NCI-H748 treated with DMSO at 0.1 percent for 48 hours (cell line): ENCODE measurements at places on chromosomes 6 and 20.
A peak's percentile ranks its signal among the peaks of the same experiment; 100 is the strongest.

DNA sequence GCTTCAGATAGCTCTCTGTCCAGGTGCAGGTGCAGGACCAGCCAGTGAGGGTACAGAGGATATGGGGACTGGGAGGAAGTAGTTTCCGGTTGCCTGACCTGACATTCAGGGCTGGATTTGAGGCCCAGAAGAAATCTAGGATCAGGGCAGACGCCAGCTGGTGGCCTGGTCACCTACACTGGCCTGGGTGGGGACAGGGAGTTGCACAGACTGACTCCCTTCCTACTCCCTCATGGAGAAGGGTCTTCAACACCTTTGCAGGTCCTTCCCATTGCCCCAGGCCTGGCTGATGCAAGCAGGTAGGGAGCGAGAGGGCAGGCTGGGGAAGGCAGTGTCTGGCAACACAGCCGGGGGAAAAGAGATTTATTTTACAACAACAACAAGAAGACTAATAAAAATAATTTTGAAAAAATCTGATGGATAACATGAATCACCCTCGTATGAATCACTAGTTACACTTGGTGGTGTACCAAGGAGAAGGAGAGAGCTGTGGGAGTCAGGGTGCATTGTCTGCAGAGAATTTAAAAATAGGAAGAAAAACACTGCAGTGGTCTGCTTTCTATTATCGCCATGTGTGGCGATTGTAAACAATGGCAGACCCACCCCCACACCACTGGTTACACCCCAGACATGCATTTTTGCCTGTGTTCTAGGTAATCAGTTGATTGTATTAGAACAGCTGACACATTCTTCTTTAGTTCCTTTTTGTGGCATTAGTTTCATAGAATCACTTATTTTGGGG, 62.3 kb upstream of the SNX9 start:
- DNase-seq = no peak

DNA sequence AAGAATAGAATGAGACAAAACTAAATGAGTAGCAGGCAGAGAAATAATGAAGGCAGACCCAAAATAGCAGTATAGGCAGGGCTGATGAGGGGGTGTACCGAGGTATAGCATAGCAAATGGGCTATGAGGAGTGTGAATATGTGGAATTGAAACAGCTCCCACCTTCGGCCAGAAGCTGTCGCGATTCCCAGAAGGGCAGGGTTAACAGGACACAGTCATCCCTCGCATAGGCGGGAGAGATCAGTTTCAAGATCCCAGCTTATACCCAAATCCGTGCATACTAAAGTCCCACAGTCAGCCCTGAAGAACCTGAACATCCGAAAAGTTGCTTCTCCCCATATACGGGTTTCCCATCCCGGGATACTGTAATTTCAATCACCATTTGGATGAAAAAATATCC, 82.7 kb downstream of the PTPRK start:
- no peak for DNase-seq

- no peak for DNase-seq
These were observed 33.9 kb downstream of the KIZ start for GRCh38 chr20:21159658-21160380.

DNA sequence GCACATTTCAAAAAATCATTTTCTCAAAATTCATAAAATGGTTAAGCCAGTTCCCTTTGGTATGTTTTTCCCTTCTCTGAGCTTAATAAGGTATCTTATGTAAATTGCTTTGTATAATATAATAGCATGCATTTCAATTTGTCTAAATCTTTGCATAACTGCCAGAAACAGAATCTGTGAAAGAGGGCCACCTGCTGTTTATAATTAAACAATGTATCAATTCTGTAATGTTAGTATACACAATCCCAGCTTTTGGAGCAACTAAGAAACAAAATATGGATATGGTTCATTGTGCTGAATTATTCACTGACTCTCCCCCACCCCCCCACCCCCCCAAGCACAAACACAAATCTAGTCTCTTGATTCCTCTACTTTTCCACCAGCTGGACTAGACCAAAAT, 54.8 kb downstream of the GPX5 start:
- DNase-seq = no peak

DNA sequence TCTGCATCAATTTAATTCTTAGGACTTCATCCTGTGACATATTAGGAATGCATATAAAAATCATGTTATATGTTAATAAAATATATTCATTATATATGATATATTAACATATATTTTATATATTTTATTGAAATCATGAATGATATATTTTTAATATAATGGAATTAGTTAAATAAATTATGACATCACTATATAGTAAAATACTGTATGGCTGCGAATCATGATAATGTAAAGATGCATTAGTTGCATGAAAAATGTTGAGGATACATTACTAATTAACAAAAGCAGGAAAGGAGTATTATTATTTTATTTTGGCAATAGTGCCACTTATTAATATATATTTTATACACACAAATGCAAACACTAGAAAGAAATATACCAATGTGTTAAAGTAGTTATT, 8.4 kb upstream of the RNF217 start:
- no peak for DNase-seq

DNA sequence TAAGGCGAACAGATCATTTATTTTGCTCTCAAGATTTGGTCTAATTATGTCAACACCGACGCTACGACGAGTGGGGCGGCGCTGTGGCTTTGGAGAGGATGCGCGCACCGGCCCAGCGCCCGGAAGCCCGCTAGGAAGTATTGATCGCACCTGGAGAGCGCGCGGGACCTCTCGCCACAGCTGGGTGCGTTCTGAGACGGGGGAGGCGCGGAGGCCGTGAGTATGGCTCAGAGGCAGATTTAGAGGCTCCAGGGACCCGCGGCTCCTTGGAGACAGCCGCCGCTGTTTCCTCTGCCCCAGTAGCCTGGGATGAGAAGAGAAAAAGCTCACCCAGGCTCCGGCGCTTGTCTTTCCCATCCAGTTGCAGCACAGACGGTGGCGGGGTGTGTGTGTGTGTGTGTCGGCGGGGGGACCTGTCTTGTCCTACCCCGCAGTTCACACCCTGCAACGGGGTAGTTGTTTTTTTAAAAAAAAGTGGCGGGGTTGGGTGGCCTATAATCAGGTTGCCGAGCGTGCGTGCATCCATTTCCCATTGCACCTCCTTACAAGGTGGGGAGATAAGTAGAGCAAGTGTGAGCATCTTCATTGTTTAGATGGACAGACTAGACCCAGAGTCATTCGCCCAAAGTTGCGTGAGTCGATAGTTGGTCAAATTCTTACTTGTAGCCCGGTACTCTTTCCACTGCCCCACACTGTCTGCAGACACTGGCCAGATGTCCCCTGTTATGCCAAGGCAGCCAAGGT, 11.2 kb downstream of the TFAP2D start:
- DNase-seq = peak; percentile 46

DNA sequence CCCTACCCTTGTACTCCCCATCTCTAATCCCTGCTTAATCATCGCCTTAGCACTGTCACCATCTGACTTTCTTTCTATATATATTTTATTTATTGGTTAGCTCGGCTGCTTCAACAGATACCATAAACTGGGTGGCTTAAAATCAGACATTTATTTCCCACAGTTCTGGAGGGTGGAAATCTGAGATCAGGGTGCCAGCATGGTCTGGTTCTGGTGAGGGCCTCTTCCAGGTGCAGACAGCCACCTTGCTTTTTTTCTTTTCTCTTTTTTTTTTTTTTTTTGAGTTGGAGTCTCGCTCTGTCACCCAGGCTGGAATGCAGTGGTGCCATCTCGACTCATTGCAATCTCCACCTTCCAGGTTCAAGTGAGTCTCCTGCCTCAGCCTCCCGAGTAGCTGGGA, 127.5 kb upstream of the ESR1 start:
- DNase-seq = no peak

- no peak for DNase-seq
These were observed 3.9 kb downstream of the APOBEC2 start for GRCh38 chr6:41056768-41057490.

DNA sequence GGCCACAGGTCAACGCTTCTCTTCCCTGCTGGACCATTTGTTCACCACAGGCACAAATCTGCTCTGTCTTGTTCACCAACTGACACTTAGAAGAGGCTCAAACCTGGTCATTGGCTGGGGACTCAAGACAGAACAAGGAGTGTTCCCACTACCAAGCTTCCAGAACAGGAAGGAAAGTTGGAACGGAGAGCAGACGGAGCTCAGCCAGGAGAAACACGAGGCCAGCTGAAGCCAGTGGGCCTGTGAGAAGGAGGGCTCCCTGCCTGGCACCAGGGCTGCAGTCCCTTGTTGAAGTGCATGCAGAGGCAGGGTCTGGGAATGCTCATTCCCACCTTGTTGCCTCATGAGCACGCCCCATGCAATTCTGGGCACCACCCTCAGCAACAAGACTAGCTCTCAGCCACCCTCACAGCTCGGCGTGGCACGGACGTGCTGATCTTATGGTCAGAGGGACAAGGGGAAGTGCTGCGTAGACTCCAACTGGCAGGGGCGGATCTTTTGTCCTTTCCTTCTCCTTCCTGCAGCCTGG, 236.6 kb upstream of the QKI start:
- DNase-seq = no peak

- DNase-seq = no peak
These were observed 2.4 kb downstream of the SNAP25 start for GRCh38 chr20:10221021-10221420.

GRCh38 chr6:123821112-123821511, 17.4 kb downstream of the NKAIN2 start:
- peak; percentile 50 for DNase-seq

GRCh38 chr6:112335736-112336135, 11.4 kb upstream of the RFPL4B start:
- no peak for DNase-seq

DNA sequence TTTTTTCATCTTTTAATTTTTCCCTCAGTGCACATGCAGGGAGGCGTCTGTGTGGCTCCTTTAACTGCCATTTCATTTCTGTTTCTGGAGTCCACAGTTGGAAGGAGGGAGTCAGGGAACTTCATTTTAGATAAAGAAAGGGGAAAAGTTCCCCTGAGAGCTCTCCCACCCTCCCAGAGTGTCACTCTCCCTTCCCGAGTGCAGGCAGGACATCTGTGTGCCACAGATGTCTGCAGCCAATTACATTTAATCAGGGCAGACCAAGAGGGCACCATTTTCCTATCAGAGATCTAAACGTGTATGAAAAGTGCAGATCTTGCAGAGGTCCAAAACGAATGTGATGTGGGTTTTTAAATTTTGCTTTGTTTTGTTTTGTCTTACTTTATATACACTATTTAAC, 96.6 kb downstream of the PXDC1 start:
- no peak for DNase-seq
